GM13976 (cell line): ENCODE measurements at places on chromosomes 7 and 10.

DNA sequence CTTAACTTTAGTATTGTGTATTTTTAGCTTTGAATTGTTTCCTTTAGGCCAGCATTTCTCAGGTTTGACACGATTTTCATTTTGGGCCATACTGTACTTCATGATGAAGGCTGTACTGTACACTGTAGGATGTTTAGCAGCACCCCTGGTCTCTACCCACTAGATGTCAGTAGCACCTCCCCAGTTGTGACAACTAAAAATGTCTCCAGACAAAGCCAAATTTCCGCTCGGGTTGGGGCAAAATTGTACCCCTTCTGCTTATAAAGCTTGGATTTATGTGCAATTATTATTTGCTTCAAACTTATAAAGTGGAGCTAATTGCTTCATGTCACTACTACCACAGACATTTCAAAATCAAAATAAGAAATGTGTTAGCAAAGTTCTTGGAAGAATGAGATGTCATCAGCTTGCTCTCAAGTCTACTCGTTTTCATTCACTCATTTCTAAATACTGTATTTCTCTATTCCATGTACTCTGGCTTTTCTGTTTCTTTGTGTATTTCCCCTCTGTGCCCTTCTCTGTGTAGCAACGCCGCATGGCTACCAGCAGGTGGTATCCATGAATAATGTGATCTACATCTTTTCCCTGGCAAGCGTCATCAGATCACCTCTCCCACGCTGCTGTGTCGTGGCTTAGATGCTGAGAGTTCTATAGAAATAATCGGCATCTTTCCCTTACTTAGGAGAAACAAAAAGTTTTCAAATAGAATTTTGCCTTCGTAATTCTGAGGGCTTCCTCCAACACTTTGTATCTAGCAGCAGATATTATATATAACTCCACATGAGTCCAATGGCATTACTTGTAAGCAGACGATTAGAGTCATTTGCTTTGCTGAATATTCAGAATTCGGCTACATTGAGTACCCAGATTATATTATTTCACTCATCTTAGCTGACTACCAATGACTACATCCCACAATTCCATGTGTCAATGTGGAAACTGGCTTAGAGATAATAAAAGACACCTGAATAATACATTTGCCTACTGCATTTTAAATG lies 47.8 kb upstream of the CALCR start:
- DNase-seq: no peak

DNA sequence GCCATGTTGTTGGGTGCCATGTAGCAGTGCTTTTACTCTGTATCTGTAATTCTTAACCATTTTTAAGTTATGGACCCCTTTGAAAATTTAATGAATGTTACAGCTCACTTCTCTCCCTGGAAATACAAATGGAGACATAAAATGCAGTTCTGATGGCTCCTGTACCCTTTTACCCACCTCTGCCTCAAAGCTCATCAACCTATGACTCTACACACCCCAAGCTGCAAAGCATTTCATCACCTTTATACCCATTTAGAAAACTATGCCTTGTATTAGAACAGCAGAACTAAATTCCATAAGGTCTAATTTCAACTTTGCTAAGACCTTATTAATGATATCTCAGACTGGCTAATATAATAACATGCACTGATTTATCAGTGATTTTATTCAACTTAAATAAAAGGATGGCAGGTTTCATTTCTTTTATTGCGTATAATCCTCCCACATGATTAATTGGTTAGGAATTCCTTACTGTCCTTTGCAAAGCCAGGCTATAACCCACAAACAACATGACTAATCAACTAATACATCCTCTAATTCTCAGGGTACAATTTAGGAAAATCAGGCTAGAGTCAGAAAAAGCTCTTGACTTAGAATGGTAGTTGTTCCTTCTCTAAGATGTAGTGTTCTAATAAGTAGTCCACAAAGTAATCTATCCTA lies 68.1 kb downstream of the CPEB3 start:
- no peak for DNase-seq

DNA sequence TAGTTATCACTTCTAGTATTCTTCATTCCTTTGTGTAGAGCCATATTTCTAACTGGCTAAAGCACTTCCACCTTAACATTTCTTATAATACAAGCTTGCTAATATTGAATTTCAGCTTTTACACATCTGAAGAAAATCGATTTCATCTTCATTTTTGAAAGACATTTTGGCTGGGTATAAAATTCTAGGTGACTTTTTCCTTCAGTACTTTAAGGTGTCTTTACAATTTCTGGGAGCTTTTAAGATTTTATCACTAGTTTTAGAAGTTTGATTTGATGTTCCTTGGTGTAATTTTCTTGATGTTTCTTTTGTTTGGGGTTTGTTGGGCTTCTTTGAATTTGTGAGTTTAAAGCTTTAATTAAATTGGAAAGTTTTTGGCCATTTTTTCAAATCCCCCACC lies 38.5 kb upstream of the TMEM168 start:
- DNase-seq: no peak

DNA sequence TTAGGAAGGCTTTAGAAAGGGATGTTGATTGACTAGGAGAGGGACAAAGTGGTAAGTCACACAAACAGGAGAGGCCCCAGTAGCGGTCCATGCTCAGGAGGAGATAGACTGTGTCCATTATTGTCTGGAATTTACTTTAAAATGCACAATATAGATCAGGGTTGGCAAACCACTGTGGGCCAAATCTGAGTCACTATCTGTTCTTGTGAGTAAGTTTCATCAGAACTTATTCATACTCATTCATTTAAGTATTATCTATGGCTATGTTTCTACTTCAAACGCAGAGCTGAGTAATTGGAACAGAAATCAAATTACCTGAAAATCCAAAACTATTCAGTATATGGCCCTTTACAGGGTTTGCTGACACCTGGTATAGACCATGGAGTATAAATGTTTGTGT lies 166.5 kb downstream of the COL28A1 start:
- DNase-seq: no peak

DNA sequence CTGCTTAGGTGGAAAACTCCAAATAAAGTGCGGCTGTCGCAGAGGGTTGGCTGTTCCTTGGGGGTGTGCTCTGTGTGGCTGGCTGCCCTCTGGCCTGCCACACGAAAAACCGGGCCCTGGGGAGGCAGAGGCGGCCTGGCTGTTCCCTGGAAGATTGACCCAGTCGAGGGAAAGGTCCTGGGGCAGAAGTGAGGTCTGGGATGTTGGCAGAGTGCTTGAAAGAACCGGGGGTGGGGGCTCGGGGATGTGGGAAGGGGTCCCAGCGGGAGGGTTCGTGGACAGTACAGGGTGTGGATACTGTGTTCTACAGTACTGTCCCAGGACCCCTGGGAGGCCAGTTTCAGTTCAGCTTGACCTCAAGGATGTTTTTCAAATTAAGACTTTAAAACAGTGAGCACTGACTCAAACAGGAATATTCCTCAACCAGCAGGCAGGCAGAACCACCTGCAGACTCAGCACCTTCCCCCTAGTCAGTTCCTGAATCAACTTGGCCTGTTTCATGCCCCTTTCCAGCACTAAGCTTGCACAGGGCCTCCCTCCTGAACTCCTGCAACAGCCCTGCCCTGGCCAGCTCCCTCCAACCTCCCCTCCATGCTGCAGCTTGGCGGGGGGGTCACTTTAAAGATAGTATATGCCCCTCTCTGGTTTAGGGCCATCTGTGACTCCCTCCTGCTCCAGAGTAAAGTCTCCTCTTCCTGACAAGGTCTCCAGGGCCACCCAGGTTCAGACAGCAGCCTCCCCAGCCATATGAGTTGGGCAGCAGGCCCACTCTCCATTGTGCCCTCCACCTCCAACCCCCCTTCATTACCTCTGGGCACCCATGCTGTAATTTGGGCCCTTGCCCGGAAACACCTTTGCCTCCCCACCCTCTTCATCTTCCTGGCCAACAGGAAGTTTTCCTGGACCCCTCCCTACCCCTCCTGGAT lies 3.2 kb upstream of the ATP6V1F start:
- DNase-seq: no peak

GRCh38 chr10:45111509-45111908 lies 110.8 kb downstream of the ZNF22 start:
- no peak for DNase-seq

DNA sequence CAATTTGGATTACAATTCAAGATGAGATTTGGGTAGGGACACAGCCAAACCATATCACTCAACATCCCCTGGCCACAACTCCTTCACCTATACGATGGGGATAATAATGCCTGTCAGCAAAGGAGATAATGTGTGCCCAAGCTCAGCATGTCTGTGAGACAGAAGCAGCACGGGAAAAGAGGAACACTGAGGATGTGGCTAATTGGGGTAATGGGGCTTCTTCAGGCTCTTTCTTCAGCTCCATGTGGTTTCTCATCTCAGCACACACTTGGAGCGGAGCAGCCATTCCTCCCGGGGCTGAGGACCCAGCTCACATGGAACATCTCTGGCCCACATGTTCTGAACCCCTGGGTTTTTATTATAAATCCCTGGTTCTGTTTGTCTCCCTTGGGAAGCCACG lies 136.0 kb upstream of the NAMPT start:
- no peak for DNase-seq

DNA sequence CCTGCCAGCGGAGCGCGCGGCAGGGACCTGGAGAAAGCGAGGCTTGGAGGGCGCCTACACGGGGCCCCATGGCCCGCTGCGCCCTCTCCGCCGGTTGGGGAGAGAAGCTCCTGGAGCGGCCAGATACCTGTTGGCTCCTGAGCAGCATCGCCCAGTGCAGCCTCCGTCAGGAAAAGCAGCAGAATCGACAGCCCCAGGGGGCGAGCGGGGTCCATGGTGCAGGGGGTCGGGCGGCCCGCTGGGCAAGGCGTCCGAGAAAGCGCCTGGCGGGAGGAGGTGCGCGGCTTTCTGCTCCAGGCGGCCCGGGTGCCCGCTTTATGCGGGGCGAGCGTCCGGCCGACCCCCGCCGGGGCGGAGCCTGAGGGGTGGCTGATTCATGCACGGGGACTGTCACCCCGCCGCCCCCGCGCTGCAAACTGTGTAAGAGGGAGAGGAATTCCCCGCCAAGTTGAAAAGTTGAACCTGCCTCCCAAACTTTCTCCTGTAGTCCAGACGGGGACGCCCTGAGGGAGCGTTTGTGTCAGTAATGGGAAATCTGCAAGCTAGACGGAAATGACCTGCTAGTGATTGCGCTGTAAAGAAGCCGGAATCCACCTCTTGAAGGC lies at the start of gene TFPI2:
Gene TFPI2, minus strand, starts transcription at position 290 of the 605 bp plus-strand sequence. Its CDS starts 75 bp downstream, at position 215.
- peak; percentile 53 for DNase-seq

DNA sequence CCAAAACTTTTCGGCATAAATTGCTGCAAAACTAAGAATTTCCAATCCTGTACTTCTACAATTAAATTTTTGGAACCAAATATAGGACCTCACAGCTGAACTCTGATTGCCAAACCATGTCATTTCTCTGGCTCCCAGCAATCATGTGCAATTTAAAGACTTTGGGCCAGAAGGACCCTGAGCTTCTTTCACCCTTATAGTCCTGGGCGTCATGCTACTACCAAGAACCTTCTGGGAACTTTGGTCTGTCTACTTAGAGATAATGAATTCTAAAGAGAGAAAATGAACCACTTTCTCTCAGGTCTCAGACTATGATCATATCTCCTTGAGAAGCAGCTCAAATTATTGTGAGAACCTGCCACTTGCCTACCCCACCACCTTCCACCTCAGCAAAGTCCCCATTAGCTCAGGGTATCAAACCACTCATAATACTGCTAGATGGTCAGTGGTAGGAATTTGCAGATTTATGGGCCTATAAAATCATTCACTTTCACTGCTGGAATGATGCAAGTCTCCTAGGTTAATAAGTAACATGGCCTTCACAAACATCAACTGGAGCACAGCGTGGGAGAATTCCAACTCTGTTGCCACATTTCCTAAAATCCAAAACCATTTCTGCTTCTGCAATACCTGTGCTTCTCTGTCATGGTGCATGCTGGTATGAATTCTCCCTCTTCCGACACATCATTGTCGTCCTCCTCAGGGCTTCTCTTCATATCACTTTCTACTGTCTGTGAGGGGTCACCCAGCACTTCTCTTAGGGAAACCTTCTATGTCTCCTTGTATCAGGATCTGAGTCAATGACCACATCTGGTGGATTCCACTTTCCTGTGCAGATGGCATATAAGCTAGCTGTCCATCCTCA lies 6.6 kb upstream of the WDR91 start:
- no peak for DNase-seq

DNA sequence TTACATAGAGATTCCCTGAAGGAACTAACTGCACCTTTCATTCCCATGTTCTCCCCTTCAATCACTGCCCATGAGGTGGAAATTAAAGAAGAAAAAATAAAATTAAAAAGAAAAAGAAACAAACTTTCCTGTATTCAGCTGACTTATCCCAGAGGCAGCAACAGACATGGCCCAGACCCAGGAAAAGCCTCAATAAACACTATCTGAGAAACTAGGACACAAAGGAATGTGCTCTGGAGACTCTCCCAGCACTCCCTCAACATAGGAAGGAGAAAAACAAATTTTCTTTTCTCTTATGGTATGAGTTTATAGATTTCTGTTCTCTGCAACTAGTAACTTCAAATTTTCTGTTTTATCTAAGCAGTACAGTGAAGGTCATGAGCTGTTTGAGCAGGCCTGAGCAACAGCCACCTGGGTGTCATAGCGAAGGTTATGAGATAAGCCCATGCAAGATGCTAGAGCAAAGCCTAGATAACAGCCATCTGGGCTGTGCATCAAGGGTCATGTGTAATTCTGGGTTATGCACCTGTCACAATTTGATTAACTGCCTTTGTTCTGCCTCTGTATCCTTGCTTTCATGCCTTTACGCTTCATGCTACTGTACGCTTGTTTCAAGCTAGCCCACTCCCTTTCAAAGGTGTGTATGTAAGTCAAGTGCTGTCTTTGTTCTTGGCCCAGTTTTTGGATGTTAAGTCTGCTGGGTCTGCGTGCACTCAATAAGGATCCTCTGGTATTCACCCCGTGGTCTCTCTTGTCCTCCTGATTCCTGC lies 11.0 kb upstream of the OR6B1 start:
- no peak for DNase-seq

GRCh38 chr10:79111846-79112614 lies 43.3 kb downstream of the ZMIZ1 start:
- DNase-seq: no peak

DNA sequence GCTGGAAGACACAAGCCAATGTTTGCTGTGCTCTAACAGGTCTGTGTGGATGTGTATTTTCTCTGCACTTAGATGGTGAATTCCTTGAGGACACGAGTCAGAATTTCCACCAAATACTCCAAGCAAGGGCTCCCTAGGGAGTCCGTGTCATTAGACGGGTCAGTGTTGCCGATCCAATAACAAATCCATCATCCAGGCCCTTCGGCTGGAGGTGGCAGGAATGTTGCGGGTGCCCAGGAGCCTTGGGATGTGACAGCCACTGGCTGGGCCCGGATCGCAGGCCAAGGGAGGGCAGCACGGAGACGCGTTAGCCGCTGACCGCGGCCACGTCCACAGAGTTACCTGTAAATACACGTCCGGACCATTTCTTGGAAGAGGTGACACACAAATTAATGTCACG lies 186.8 kb downstream of the WDR37 start:
- DNase-seq: no peak

DNA sequence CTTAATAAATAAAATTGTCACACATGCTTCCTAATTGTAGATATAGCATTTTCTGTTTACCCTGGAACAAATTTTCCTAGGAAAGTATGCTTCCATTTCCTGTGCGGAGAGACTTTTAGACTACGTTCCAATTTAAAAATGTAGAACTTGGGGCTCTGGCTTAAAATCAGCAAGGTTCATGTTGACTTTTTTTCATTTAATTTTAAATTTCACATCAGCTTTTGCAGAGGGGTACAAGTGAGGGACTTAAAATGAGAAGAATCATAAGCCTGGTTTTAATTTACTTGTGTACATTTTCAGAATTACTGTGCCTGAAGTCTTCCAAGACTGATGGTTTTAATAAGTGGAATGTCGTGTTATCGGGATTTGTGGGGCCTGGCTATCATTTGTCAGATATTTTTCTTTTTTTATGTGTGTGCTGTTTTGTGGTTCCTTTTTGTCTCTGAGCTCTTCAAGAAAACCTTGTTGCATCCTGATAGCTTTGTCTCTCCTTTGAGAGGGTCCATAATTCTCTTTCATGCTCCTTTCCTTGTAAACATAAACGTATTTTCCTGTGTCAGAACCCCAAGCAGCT lies 8.8 kb upstream of the ATRNL1 start:
- no peak for DNase-seq
